ENCODE measurements at places on chromosomes 7 and 10. TPM values are rescaled to one million over a fixed set of nuclear protein-coding genes. Genes with fewer than 3 reads are reported as not detected.

The LCOR gene
- 14.1 TPM for polyA plus RNA-seq

DNA sequence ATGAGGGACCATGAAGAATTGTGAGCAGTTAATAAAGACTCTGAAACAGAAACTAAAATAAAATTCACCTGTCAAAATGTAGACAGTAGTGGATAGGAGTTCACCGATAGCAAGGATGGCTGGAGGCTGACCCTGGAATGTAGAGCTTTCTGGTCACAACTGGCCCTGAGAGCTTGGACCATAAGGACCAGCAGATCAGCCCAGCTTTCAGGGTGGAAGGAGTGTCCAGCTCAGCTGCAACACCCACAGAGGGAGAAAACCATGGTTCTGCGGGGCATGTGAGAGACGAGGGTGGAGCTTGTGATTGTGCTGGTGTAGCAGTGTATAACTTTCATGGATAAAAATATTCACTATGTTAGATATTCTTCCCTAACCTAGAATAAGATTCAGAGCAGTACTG is 199.9 kb downstream of the KCND2 start:
- H3K27ac ChIP-seq: no peak overlapping the region
- no peak for DNase-seq
- no peaks in the 10 kb centered on the region for H3K36me3 ChIP-seq
- H3K27me3 ChIP-seq: peaks cover 3% of the 10 kb centered on the region
- no peak overlapping the region for H3K4me3 ChIP-seq

The TMEM213 gene
- 0.74 TPM for polyA plus RNA-seq

GRCh38 chr7:69615685-69616084 is 17.4 kb downstream of the AUTS2 start:
- no peak for DNase-seq
- no peaks in the 10 kb centered on the region for H3K4me1 ChIP-seq
- no peak overlapping the region for H3K4me3 ChIP-seq
- H3K36me3 ChIP-seq: no peaks in the 10 kb centered on the region
- no peak overlapping the region for H3K27ac ChIP-seq

DNA sequence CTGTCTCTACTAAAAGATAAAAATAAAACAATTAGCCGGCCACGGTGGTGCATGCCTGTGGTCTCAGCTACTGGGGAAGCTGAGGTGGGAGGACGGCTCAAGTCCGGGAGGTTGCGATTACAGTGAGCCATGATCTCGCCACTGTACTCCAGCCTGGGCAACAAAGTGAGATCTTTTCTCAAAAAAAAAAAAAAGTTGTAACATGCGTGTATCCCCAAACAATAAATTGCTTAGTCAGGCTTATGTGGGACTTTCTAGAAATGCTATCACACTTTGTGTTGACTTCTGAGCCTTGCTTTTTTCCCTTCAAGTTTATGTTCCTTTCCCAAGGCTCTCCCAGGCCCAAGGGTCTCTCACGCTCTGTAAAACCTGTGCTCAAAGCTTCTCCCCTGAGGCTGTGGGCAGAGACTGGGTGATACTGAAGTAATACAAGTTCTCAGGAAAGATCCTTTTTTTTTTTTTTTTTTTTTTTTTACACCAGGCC is 88.0 kb upstream of the TNS3 start:
- no peak for DNase-seq
- no peaks in the 10 kb centered on the region for H3K36me3 ChIP-seq
- peak overlapping the region; percentile 21 for H3K4me3 ChIP-seq
- peaks cover 19% of the 10 kb centered on the region for H3K4me1 ChIP-seq
